ENCODE measurements at places on chromosomes 1 and 21.
A peak's percentile ranks its signal among the peaks of the same experiment; 100 is the strongest.

DNA sequence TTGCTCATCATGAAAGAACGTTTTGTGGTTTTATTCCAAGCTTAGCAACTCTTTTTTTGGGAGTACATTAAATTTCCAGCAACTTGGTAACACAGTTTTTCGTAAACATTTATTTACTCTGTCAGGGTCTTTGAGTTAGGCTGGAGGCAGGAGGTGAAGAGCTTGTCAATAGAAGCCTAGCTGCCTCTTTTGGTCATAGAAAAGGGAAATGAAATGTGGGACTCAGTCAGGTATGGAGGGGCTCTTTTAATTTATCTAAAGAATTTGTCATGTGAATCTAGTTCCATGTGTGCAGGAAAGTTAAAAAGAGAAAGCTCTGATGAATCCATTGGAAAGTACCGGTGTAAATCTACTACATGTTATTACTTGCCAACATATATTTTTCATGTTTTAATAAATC is 45.9 kb upstream of the PRMT6 start:
- DNase-seq: no peak

GRCh38 chr1:234721476-234722269 is 111.7 kb upstream of the IRF2BP2 start:
- DNase-seq: peak; percentile 86

DNA sequence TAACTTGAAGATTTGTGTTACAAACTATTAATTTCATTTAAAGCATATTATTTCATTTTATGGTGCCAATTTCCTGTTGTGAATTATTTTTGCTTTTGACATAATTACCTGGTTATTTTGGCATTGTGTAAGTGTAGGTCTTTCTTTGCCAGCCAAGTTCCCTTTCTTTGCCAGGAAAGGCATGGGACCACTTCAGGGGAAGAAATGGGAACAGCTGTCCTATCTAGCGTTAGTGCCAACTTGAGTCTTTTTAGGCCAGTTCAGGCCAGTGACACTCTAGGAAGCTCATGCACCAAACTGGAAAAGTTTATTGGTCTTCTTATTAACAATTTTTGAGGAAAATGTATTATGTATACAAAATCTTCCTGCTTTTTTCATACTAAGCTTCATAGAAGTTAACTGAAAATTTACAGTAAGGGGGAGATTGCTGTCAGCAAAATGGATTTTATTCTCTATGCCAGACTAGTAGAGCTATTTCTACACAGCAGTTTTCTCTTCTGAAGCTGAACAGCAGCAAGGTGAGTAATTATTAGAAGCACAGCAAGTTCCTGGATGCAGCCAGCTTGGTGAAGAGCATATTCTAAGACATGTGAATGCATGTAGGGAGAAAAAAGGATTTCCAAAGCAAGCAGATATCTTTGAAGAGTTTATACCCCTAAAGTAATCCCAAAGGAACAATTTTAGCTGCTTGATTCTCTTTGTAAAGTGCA is 914.6 kb upstream of the ADGRL4 start:
- DNase-seq: no peak

- no peak for DNase-seq
Observed at GRCh38 chr1:7483634-7484383, 287.3 kb upstream of the VAMP3 start.

- DNase-seq: no peak
Observed at GRCh38 chr1:57517587-57518374, 93.9 kb upstream of the DAB1 start.

DNA sequence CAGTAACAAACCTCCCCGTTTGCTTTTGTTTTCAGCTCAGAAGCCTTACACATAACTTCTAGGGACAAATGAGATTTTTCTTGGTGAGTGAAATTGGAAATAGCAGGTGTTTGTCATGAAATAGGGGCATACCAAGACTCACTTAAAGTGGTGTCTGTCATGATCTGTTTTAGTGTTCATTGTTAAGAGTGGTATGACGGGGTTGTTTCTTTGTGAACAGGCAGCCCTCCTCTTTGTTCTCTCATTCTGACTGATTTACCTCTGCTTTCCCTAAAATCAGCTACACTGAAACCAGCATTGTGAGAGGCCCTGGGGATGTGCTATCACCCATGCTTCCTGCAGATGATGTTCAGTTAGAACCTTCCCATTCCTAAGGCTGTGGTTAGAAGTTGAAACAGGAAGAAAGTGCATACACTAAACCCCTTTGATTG is 2.5 kb upstream of the ERO1B start:
- DNase-seq: no peak

DNA sequence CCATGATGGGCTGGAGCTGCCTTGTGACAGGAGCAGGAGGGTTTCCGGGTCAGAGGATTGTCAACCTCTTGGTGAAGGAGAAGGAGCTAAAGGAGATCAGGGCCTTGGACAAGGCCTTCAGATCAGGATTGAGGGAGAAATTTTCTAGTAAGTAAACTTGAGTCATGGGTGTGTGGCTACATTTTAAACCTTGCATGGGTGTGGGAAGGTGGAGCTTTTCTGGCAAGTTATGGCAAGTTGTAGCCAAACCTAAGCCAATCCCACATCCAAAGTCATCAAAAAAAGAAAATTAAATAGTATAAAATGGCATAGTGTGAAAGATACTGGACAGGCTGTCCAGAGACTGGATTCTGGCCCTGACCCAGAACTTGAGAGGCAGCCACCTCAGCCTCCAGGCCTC is 39.8 kb upstream of the HSD3B1 start:
- DNase-seq: no peak

DNA sequence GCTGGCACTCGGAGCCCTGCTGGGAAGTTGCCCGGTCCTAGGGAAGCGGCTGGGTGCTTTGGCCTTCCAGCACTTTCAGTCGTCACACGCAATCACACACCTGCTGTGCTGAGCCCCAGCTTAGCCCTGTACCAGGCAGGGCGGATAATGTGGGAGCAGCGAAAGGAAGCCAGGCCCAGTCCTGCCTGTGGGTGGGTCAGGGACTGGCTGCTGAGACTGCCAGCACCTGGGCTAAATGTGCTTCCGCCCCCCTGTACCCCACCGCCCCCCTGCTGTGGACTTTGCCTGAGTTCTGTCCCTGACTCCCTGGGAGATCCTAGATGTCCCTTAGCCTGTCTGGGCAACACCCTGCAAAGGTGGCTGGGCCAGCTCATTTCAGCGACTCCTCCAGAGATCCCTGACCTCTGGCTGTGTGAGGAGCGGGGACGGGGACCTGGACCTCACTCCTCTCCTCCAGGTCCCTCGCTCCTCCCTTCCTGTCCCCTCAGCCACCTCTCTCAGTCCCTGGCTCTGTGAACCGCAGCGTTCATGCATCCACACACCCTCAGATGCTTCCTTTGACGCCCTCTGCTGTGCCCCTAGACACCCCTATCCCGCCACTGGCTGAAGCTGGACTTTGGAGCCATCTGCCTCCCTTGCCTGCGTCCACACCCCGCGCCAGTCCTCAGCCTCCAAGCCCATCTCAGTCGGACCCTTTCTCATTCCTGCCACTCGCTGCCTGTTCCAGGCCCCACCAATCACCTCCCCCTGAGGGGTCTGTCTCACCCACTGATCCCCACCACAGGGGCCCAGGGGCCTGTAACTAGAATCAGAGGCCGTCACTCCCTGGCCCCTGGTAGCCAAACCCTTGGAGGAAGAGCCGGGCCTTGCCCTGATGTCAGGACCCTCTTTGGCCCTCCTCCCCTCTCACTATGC is 1.4 kb downstream of the MMEL1 start:
- DNase-seq: peak; percentile 65
